T-helper 17 cell (primary cell): ENCODE measurements at places on chromosomes 2 and 18.

GRCh38 chr18:79336556-79337142, 59.1 kb upstream of the NFATC1 start:
- no peak for DNase-seq

- no peak for DNase-seq
Observed at GRCh38 chr2:141766225-141766624, 364.6 kb downstream of the LRP1B start.

- DNase-seq = no peak
Observed at GRCh38 chr2:98269274-98269673, 77.0 kb upstream of the CNGA3 start.

DNA sequence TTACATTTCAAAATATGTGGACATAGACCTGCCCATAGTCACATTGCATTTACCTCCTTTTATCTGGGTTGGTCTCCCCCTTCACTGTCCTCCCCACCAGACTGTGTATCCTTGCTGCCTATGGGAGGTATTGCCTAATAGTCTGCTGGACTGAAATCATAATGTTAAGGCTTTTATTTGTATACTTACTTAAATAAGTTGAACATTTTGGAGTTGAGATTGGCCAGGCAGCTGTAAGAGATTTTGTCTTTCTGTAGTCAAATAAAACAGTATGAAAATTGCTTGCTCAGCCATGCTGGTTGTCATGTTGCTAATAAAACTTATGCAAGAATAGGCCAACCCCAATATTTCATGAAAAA, 280.9 kb downstream of the PTPRM start:
- DNase-seq = no peak

DNA sequence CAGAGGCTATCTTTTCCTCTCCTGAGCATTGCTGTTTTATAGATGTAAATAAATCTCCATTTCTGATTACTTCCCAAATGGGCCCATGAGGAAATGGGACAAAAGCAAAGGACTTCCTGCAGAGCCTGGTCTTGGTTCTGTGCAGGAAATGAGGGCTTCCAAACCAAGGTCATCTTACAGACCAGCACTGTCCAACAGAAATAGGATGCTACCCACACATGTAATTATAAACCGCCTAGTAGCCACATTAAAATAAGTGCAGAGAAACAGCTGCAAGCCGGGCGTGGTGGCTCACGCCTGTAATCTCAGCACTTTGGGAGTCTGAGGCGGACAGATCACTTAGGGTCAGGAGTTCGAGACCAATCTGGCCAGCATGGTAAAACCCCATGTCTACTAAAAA, 6.2 kb downstream of the TTL start:
- no peak for DNase-seq

- no peak for DNase-seq
Observed at GRCh38 chr18:28112056-28112470, 64.9 kb downstream of the CDH2 start.

GRCh38 chr2:1898461-1899395, 154.4 kb upstream of the PXDN start:
- no peak for DNase-seq

- DNase-seq = no peak
Observed at GRCh38 chr2:7919510-7919909, 762.3 kb upstream of the ID2 start.

GRCh38 chr2:9087121-9087681, 83.7 kb upstream of the MBOAT2 start:
- no peak for DNase-seq

DNA sequence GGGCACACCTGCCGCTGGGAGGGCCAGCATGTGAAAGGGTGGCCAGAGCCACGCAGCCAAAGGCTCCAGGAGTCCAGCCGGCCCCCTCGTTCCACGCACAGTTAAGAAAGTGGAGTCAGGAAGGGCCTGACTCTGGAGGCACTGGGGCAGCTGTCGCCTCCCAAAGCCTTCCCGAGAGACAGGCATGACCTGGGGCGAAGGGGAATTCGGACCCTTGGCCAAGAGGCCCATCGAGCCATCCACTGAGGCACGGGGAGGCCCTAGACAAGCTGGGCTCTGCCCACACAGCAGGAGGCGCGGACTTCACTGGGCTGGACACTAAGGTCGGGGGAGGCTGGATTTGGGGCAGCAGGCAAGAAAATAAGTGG, 38.5 kb upstream of the SNED1 start:
- DNase-seq = no peak

DNA sequence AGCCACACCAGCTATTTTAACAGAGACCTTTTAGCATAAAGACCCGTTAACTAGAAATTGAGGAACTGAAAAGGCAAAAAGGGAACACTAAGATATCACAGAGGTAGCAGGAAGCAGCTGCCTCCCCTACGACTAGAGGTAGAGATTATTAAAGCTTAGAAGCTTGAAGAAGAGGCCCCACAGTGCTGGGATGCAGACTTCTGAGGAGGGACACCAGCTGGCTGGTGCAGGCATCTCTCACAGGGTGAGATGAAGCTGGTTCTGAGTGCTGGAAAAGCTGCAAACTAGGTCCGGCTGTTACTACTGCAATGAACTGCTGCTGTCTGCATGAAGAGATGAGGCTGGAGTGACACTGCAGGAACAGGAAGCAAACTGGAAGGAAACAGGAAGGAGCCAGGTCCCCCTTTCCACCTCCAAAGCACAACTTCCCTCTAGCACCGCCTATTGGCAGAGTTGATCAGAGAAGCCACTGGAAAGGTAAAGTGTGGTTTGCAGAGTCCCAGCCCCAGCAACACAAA, 61.2 kb upstream of the MRPS9 start:
- DNase-seq = no peak

- no peak for DNase-seq
Observed at GRCh38 chr2:10486601-10487079, 38.5 kb upstream of the ODC1 start.

DNA sequence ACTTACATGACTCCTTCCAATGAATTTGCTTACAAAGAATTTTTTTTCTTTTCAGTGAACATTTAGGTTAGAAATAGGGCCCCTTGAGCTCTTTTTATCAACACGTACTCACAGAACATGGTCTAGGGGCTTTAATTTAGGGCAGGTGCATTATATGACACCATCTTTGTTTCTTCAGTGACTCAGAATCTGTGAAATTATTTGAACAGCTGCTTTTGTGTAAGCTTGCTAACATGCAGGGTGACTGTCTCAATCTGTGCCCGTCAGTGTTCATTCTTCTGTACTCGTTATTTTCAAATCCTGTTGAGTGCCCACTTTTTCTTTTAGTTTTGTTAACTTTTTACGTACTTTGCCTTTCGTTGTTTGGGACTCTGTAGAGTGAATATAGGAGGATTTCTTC, 52.8 kb upstream of the CABYR start:
- no peak for DNase-seq

GRCh38 chr2:61421611-61422010, 49.3 kb downstream of the USP34 start:
- peak; percentile 20 for DNase-seq

- DNase-seq = no peak
Observed at GRCh38 chr18:36636237-36636817, 192.5 kb downstream of the TPGS2 start.

DNA sequence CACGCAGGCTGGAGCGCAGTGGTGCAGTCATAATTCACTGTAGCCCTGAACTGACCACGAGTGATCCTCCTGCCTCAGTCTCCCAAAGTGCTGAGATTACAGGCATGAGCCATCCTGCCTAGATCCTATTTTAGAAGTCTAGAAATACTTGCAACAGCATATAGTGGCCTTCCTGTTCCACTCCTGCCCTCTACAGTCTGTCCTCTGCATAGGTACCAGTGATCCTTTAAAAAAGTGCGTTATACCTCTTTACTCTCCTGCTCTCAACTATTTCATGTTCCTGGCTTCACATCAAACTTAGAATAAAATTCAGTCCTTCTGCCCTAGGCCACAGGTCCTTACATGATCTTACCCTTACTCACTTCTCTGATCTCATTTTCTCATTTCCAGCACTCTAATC, 6.0 kb downstream of the COMMD1 start:
- no peak for DNase-seq

DNA sequence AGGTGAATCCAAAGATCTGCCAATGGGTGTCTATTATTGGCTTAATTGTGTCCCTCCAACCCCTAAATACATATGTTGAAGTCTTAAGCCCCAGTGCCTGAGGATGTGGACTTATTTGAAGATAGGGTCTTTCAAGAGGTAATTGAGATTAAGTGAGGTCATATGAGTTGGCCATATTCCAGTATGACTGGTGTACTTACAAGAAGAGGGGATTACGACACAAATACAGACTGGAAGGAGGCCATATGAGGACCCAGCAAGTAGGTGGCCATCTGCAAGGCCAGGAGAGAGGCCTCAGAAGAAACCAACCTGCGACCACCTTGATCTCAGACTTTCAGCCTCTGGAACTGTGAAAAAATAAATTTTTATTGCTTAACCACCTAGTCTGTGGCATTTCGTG, 121.1 kb upstream of the FN1 start:
- no peak for DNase-seq

DNA sequence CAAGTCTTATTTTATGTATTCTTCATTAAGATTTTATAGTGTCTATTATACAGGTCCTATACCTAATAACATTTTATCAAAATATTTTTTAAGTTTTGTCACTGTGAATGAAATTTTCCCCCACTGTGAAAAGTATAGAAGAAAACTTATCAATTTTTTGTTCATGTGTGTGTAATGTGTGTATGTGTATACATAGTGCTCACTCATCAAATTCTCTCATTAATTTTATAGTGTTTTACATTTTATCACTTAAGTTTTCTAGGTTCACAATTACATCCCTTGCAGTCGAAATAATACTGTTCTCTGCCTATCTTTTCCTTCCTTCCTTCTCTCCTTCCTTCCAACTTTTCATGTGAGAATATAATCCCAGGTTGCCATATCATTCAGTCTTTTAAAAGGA, 93.2 kb upstream of the FBXO11 start:
- DNase-seq = no peak

DNA sequence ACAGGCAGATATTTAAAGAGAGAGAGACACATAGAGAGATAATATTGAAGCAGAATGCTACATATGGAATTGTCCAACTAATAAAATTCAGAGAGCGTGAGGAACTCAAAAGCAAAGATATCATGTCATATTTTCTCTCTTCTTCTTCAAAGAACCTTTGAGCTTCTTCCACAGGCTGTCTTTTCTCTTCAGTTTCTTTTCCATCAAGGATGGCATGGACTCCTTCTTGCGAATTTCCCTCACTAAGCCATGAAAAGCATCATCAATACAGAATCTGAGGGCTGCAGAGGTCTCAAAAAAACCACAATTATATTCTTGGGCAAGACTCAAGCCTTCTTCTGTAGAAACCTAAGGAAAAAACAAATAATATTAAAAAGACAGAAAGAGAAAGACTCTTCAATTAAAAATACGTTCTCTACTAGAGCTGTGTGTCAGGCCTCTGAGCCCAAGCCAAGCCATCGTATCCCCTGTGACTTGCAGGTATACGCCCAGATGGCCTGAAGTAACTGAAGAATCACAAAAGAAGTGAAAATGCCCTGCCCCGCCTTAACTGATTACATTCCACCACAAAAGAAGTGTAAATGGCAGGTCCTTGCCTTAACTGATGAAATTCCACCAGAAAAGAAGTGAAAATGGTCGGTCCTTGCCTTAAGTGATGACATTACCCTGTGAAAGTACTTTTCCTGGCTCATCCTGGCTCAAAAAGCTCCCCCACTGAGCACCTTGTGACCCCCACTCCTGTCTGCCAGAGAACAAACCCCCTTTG, 371.9 kb downstream of the RIT2 start:
- DNase-seq = no peak

GRCh38 chr2:240965905-240966456, 32.4 kb upstream of the SNED1 start:
- no peak for DNase-seq

GRCh38 chr18:34659579-34660517, 50.2 kb upstream of the DTNA start:
- DNase-seq = no peak

- no peak for DNase-seq
Observed at GRCh38 chr2:234158812-234159211, 108.3 kb downstream of the SPP2 start.

DNA sequence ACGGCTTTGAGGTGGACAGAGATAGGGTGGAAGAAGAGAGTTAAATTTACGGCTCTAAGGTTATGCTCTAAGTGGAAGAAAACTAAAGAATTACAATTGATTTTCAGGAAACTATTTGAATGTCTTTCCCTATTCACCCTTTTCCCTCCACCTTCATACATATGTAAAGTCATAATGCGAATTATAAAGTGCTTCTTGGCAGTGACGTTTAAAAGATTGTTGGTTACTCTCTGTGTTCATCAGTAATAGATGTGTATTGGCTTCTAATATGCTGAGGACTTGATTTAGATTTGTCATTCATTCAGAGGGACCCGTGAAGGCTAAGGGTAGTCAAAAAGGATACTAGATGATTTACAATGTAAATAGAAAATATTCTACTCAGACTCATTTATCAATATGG, 63.9 kb downstream of the ARHGAP28 start:
- no peak for DNase-seq

DNA sequence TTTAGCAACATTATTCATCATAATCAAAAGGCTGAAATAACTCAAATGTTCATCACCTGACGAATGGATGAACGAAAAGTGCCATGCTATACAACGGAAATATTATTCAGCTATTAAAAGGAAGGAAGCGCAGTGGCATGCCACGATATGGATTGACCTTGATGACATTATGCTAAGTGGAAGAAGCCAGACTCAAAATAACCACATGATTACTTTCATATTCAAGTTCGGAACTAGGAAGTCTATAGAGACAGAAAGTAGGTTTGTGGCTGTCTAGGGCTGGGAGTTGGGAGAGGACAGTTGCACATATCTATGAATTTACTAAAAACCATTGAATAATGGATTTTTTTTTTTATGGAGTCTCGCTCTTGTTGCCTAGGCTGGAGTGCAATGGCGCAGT, 13.4 kb upstream of the PDIA6 start:
- DNase-seq = no peak

- no peak for DNase-seq
Observed at GRCh38 chr2:8413589-8414135, 268.2 kb upstream of the ID2 start.

DNA sequence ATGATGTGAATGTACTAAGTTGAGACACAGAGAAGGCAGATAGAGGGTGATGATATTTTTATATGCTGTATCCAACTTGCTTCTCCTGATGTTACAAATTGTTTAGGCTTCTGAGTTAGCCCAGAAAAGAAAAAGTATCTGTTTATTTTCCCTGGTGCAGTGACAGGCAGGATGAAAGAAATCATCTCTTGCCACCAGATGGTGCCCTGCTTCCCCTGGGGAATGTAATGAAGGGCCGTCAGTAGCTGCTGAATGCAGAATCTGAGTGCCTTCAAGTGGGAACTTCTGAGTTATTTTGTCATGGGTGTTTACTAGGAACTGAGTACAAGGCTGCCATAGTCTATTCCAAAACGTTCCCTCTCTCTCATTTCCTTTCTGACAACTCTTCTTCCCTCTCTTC, 525.6 kb downstream of the MBD2 start:
- DNase-seq = no peak

GRCh38 chr2:66790651-66791181, 355.8 kb downstream of the MEIS1 start:
- no peak for DNase-seq

GRCh38 chr2:33083699-33084387, 137.1 kb downstream of the LTBP1 start:
- no peak for DNase-seq
